ENCODE measurements at places on chromosomes 1 and 21. TPM values are rescaled to one million over a fixed set of nuclear protein-coding genes. Genes with fewer than 3 reads are reported as not detected.

DNA sequence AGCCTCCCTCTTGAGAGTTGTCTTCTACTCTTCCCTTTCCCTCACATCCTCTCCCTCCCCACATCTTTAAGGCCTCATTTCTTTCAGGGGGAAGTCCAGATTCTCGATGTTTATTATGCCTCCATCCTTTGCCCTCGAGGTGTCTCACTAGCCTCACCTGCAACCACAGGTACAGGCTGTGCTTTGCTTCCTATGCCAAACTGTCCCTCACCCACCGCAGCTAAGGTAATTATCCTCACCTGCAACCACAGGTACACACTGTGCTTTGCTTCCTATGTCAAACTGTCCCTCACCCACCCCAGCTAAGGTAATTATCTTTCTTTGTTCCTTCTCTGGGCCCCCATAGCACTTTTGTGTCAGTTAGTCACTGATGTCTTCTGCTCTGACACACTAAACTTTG lies 328.1 kb upstream of the SNX7 start:
- DNase-seq = no peak

DNA sequence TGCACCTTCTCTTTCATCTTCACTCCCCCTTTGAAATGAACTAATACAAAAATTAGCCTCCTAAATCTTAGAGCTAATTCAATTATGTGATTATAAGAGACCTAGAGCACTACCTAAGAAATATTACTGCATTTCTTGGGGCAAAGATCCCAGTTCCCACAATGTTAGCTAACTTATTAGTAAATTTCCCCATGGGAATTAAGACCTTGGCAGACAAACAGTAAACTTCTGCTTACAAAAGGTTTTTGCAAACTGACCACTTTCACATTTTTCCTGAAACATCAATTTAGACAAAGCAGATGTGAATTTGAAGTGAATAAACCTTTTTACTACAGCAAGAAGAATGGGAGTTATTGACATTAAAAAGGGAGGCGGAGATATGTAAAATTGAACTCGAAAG lies 34.6 kb upstream of the LHX8 start:
- no peak for DNase-seq

DNA sequence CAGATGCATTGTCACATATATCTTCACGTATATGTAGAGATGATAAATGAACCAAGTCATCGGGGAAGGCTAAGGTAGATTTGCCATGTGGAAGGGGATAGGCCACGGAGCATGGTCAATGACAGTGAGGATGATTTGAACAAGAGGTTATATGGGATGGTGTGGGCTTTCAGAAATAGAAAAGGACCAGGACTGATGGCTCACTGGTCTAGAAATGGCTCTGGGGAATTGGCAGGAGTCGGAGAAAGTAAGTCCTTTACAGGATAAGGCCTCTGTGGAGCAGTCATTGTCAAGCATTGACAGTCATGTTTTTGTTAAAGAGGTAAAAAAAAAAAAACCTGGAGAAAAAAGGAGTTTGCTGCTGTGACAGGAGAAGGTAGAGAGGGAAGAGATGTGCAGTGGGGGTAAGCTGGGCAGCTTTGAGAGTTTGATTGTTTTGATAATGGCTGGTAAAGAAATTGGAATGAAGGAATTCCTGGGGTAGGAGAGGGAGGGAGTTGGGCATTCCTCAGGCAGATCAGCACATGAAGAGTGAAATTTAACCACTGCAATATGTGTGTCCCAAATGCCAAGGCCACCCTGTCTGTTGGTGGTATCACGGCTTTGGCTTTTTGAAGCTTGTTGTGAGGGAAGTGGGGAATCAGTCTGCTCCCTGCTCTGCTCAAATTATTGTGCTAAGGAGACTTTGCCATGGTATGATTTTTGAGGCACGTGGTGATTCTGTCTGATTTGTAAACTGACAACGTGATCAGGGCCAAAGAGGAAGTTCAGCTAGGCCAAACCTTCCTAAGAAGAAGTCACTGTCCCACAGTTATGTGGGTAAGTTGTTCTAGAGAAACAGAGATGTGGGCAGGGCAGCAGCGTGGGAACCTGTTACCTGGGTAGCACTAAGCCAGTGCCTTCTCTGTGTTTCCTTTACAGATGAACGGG lies 26.0 kb downstream of the MACF1 start:
- no peak for DNase-seq

DNA sequence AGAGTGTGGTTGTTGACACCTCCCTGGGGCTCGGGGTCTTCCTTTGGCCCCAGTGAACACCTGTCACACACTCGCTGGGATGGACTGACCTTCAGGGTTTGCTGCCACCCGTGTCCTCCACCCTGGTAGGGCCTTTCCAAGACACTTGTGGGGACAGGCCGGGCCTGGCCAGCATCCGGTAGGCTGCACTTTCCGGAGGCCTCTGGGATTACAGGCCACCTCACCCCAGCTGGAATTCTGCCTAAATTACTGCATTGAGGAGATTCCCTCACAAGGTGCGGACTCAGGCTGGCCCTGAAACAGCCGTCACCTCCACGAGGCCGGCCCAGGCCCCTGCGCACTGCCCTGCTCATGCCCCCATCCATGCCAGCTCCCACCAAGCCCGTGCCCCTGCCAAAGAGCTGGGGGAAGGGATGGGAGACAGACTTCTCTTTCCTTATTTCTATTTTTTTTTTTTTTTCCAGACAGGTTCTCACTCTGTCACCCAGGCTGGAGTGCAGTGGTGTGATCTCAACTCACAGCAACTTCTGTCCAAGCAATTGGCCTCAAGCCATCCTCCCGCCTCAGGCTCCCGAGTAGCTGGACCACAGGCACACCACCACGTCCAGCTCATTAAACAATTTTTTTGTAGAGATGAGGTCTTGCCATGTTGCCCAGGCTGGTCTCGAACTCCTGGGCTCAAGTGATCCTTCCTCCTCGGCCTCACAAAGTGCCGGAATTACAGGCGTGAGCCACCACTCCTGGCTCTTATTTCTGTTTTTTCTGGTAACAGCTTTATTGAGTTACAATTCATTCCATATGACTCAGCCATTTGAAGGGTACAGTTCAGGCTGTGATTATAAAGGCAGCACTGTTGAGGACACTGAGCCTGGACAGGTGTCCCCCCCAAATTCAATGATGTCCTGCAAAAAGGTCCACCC lies 11.3 kb downstream of the CSTB start:
- no peak for DNase-seq

Gene LRRC71
- total RNA-seq = not detected

Gene YOD1
- total RNA-seq = 2.1 TPM

Measured in pancreas (tissue), 10 donors.